NCI-H2029 treated with DMSO at 0.1 percent for 48 hours (cell line): ENCODE measurements at places on chromosomes 4 and X.

DNA sequence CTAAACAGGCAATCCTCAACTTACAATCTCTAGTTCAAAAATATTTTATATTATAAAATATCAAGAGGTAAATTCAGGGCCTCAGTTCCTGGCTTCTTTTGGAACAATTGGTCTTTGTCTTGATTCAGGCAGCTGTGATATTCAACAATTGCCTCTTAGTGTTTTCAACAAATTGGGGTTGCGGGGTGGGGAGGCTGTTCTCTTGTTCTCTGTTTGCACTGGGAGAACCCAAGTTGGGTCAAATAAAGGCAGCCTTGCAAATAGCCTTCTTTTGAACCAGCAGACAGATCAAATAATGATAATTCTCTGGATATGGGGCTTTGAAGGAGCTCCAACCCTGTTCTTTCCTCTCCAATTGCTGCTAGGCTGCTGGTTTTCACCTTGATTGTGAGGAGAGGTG is 142.5 kb downstream of the COL4A5 start:
- no peak for DNase-seq

GRCh38 chr4:61198686-61199085 is 1.4 kb upstream of the ADGRL3 start:
- DNase-seq: no peak

DNA sequence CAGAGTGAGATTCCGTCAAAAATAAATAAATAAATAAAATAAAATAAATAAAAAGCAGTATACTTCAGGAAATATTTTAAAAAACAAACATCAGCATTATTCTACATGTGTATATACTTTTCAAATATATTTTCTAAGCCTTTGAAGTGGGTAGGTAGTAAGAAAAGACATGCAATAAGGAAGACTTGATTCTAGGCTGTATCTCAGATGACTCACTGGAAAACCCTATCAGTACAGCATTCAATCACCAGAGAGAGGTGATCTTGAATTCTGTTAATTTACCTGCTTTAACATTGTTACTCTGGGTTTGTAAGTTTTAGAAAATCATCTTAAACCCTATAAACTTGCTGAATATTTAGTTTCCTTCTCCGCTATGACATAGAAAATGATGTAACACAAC is 106.6 kb upstream of the NAP1L5 start:
- DNase-seq: no peak

GRCh38 chr4:151325111-151325948 is at the start of gene SH3D19:
Gene SH3D19 (minus strand): TSS chr4:151325605. CDS start chr4:151325352, 253 bp downstream.
- DNase-seq: peak; percentile 38

GRCh38 chrX:9038244-9038643 is 4.3 kb upstream of the FAM9B start:
- DNase-seq: no peak

- no peak for DNase-seq
Measured at GRCh38 chr4:166655231-166655630, 579.1 kb downstream of the SPOCK3 start.

GRCh38 chr4:75781305-75781704 is 56.9 kb downstream of the USO1 start:
- no peak for DNase-seq

GRCh38 chrX:41276661-41277506 is 57.1 kb upstream of the DDX3X start:
- no peak for DNase-seq

DNA sequence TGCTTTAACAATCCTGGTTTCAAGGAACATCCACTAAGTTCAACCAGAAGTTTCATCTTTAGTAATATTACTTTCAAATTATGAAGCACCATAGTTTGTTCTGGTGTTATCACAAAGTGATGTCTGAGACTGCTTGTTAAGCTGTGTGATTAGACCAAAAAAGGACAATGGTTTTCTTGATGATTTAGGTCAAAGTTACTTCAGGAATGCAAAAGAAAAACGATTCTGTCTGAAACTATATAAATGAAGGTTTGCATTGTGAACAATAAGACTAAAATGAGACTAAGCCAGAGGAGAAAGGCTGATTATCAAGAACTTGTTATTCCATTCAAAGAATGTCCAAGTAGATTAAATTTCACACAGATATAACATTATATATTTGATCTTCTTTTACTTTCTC is 122.4 kb upstream of the ETNPPL start:
- DNase-seq: no peak

- no peak for DNase-seq
Measured at GRCh38 chr4:72886602-72887001, 182.9 kb downstream of the COX18 start.

DNA sequence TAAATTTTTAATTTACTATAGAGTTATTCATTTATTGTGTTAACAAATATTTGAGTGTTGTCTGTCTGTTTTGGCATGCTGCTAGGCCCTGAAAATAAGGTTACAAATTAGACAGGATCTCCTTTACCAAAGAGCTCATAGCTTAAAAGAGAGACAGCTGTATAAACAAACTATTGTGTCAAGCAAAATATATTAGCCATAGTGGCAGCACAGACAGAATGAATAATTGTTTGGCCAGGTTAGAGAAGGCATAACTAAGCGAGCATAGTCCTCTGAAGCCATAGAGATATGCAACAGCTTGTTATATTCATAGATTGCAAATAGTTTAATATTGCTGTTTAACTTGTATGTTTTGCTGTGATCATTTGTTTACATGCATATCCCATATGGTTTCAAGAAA is 66.7 kb upstream of the NDUFC1 start:
- DNase-seq: peak; percentile 46

DNA sequence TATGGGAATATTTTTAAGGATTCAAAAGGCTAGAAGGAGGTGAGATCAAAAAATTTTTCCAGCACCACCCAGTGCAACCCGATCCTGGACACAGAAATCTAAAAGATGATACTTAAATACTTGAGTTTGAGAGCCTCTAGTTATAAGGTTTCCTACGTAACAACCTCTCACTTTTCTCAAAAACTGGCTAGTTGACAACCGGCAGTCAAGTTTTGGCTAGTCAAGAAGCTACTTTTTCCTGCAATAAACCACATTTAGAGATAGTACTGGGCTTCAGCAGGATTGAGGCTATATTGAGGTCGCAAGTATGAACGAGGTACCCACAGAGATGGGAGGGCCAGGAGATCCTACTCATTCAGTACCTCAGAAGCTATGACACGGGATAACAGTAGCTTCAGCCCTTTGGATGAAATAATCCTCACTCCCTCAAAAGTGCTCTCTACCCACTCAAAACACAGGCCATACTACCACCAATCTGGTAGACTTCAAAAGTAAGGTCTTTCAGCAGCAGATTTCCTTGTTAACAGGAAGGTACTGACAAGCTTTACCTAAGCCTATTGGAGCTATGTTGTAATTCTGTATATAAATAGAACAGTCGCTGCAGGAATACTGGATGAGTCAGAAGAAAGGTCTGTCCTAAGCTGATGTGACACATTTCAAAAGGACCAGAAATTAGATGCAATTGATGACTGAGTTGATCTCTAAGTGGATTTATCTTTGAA is 1.5 kb upstream of the TSPAN5 start:
- DNase-seq: no peak

DNA sequence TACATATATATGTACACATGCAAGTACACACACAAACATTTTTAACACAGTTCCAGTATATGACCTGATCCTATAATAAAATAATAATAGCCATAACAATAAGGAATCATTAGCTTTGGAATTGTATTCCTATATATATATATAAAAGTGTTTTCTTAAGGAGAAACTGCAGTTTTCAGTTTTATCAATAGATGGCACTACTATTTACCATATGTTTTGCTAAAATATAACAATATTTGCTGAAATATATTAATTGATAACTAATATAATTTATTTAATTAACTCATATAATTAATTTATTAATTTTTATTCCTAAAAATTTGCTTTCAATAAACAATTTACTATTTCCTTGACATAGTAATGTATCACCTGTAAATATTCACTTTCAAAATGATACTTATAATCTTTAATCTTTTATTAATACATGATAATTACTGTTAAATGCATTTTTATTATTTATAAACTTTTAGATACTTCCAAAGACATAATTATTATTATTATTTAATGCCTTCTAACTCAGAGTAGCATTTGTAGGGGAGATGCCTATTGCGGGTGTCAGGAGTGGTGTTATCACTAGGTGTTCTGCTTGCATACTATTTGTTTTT is 599.5 kb downstream of the FSTL5 start:
- no peak for DNase-seq

- no peak for DNase-seq
Measured at GRCh38 chr4:151583157-151583914, 174.4 kb downstream of the FHIP1A start.

DNA sequence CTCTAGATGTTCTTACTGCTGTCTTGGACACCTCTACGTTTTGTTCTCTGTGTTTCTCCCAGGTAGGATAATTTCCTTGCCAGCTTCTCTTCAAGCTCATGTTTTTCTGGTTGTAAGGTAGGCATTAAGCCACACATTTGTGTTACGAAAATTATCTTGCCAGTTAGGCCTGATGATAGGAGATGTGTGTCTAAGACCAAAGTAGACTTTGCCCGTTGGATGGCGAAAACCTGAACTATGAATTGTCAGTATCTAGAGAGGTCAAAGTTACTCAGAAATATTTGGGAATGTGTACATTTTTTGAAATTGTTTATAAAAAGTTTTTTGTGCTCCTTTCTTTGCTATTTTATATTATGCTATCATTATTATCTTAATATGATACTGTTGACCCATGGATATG is 72.8 kb downstream of the FHIP1A start:
- DNase-seq: no peak

GRCh38 chr4:18935659-18936345 is 914.2 kb upstream of the LCORL start:
- DNase-seq: no peak

- no peak for DNase-seq
Measured at GRCh38 chrX:50081282-50081889, 119.4 kb downstream of the AKAP4 start.

- no peak for DNase-seq
Measured at GRCh38 chr4:6750286-6751221, 32.0 kb upstream of the KIAA0232 start.

GRCh38 chr4:88514557-88515511 is 8.7 kb downstream of the PYURF start:
- no peak for DNase-seq

GRCh38 chr4:83356899-83357661 is 22.4 kb upstream of the HPSE start:
- DNase-seq: no peak

GRCh38 chr4:183920512-183920911 is 15.4 kb downstream of the STOX2 start:
- no peak for DNase-seq

- DNase-seq: no peak
Measured at GRCh38 chr4:73438582-73439215, 2.7 kb downstream of the AFP start.

DNA sequence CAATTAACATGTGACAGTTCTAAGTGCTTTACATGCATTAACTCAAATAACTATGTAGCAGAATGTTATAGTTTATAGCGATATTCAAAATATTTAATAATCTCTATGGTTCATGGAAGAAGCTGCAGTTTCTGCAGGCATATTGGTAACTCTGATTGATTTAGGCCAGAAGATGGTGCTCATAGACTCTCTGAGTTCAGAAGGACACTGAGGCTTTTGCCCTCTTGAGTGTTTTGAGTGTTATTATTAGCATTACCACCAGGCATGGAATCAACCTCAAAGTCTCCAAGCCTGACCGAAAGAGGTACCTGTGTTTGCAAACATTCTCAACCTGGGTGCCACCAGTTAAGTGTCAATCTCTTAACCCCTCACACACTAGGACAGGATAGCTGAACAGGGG is 792.3 kb upstream of the PCDH7 start:
- DNase-seq: no peak

DNA sequence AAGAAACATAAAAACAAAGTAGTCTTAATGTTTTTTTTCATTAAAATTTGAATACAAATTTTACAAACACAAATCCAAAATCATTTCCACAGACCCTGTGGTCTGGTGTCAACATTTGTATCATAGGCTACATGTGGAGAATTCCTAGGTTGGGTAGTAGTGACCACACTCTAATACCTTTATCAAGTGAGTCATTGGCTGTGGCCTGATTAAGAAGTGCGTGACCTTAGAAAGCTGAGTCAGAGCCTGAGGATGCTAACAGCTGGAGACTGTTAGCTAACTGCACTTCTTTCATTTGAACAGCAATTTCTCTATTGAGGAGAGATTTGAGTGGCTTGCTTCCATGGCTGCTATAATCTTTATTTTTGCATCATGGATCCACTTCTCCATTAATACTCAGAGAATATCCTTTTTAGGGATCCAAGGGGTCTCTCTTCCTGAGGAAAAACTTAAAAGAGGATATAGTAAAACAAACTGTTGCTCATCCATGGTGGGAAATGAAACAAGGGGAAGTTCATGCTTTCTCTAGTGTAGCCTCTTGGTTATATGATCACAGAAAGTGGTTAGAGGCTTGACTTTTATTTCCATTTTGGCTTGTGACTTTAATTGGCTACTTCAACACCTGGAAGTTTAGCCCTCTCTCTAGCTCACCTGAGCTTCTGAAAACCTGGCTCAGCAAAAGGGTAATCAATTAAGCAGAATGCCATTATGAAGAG is 335.8 kb downstream of the PABPC4L start:
- DNase-seq: no peak

DNA sequence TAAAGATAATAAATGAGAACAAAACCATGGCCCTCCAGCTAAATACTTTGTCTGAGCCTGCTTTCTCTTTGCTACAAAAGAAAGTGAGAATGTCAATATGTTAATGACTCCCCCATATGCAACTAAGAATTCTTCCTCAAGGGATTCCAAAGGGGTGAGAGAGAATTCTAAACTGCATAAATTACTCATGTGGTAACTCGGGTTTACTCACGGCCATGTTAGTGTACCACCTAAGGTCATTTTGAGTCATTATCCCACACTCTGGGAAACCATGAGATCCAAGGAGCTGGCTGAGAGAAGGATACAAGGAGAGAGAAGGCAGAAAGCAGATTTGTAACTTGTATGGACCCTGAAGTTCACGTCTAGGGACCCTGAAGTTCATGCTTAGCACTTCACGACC is 190.3 kb downstream of the DHX15 start:
- no peak for DNase-seq

DNA sequence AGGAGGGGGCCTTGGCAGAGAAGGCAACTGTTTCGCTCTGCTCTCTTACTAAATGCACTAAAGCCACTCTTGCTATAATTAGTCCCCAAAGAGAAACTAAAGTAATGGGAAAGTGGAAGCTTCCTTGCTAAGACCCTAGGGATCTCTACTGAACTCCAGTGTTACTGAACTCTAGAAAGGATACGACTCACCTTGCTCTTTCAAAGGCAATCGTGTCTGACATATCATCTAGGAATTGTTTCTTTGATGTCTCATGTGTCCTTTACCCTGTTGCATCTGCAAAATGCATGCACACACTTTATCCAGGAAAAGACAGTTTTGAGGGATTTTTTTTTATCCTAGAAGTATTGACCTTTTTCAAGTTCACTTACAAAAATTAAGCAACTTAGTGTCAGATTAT is 148.1 kb upstream of the FAM9B start:
- no peak for DNase-seq

GRCh38 chr4:138741766-138742377 is 273.7 kb upstream of the NOCT start:
- DNase-seq: peak; percentile 36

GRCh38 chr4:140243278-140243753 is 89.3 kb upstream of the MAML3 start:
- DNase-seq: peak; percentile 88
